ENCODE measurements at places on chromosomes 13 and 19.
A peak's percentile ranks its signal among the peaks of the same experiment; 100 is the strongest.

- no peak for DNase-seq
These were observed 66.6 kb upstream of the OLFM4 start for GRCh38 chr13:52961987-52962386.

GRCh38 chr19:32176591-32176990 lies 168.8 kb upstream of the ZNF507 start:
- DNase-seq: no peak

DNA sequence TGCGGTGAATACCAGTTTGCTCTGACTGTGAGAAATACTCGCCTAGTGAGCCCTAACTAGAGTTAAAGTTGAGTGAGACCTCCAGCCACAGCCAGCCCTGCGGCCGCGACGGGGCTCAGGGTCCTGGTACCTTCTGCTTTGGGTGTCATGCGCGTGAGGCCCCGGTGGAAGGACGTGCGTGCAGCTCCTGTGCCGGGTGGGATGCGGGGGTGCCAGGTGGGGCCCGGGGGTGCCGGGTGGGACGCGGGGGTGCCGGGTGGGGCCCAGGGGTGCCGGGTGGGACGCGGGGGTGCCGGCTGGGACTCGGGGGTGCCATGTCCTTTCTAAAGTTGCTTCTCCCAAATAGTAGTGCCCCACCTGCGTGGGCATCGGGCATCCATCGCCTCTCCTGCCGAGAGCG lies 8.5 kb upstream of the TMPRSS9 start:
- no peak for DNase-seq

DNA sequence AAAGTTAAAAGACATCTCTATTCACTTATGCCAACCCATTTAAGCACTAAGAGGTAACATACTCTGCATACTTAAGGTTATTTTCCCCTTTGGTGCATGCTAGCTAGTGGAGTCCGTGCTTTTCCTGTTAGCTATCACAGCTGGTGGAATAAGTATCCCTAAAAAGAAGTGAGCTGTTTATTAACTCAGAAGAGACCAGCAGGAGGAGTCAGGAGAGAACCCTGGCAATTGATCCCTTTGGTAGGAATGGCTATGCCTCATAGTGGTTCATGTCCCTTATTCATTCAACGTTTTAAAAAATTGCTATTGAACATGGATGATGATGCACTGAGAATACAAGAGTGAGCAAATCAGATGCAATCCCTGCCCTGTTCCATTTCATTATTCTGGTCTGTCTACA lies 12.4 kb upstream of the NEK5 start:
- no peak for DNase-seq

DNA sequence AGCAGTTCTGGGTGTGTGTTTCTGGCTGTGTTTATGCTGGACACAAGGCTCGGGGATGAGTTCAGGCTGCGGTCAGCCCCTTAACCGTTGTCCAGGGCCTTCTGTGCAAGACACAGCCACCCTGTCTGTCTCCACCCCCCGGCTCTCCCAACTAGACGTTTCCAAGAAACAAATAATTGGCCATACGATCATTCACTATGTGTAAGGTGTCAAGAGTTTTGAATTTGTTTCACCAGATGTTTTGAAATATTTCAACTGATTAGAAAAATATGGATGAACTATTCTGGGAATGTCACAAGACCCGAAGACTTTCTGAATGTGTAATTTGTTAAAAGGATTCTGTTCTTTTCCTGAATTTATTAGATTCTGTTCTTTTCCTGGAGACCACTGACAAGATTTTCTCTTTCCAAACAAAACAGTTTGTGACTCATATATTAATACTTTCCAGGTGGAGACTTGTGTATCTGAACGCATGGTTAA lies 318.2 kb downstream of the MYO16 start:
- peak; percentile 97 for DNase-seq

DNA sequence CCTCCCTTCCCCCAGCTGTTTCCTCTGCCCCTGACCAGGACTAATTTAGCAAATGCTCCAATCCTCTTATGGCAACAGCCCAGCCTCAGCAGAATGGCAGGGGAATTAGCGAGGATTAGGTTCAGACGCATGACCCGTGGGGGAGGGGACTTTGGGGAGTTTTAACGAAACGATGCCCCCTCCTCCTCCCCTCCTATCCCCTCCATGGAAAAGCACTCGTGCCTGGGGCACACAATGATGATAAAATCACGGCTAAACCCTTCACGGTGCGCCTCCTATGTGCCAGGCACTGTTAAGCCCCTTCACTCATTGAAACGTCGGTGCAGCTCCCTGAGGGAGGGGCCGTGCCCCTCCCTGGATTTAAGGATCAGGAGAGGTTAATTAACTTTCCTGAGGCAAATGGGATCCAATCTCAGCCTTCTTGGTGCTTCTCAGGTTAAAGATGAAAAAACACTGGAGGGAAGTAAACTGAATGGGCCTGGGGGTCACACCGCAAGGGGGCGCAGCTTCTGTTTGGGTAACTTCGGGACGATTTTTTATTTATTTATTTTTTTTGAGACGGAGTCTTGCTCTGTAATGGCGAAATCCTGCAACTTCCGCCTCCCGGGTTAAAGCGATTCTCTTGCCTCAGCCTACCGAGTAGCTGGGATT lies 10.1 kb upstream of the TPRX2 start:
- DNase-seq: peak; percentile 4

DNA sequence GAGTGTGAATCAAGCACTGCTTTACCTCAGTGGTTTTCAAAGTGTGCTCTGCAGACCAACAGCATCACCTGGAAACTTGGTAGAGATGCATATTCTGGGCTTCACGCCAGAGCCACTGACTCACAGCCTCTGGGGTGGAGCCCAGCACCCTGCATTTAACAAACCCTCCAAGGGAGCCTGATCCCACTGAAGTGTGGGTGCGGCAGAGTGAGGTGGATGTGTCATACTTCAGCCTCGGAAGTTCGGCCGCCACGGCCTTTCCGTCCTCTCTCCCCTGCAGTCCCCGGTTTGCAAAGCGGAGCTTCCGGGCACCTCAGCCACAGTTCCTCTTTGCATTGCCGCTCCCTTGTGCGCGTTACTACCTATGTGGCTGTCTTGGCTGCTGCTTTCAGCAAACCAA lies 33.3 kb upstream of the MICU2 start:
- DNase-seq: no peak
